Germinal center (tissue), 1 donor: ENCODE measurements at places on chromosomes 2 and 18.

GRCh38 chr2:202038471-202039277 lies 5.0 kb downstream of the FZD7 start:
- no peak for DNase-seq

DNA sequence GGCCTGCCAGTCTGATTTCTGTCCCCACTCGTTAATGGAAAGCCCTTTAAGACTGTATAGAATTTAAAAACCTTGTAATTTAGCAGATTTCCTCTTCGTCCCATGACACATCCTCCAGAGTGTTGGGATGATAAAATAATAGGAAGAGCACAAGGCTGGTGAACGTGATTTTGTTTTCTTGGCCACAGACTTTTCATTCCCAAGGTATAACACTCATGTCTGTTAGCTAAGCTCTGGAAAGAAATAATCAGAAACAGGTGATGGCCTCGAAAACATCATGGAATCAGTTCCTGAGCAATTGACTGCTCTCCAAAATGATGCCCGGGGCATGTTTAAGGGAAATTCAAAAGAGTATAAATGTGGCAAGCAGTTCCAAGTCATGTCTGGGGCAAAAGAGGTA lies 337.8 kb upstream of the TCF4 start:
- no peak for DNase-seq

- no peak for DNase-seq
Observed at GRCh38 chr2:64700133-64700809, 46.6 kb upstream of the SERTAD2 start.

GRCh38 chr18:42185486-42185885 lies 230.5 kb downstream of the PIK3C3 start:
- DNase-seq: no peak

DNA sequence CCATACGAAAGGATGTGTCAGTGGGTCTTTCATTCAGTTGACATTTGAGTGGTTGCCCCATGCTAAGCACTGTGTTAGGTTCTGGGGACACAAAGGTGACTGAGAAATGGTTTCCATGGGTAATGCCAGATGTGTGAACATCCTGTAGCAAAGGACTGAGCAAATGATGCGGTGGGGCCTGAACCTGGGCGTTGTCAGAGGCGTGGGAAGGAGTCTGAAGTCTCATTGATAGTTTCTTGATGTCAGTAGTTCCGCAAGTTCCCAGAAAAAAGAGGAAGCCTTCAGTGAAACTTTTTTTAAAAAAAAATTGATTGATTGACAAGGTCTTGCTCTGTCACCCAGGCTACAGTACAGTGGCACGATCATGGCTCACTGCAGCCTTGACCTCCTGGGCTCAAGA lies 56.9 kb downstream of the LIMS1 start:
- no peak for DNase-seq

- DNase-seq: no peak
Observed at GRCh38 chr2:199202964-199203363, 254.8 kb downstream of the SATB2 start.

- no peak for DNase-seq
Observed at GRCh38 chr18:6836331-6836730, 106.8 kb downstream of the ARHGAP28 start.

- DNase-seq: no peak
Observed at GRCh38 chr2:59734743-59735142, 818.7 kb downstream of the BCL11A start.

GRCh38 chr2:240777456-240778212 lies 42.4 kb downstream of the KIF1A start:
- DNase-seq: no peak

DNA sequence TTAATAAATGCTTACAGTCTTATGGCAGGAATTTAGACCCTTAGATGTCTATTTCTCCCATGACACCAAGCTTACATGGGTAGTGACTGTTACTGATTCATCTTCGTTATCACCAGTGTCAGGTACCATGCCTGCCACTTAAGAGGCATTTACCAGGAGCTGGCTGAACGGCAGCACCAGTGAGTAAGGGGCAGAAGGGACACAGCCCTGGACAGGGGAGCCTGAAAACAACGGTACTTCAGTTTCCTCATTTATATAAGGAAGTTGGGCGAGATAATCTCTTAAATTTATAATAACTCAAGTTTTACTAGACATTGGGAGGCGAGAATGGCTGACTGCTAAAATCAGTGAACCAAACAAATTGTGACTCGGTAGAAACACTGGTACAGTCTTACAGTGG lies 1.2 kb downstream of the COA5 start:
- DNase-seq: no peak

DNA sequence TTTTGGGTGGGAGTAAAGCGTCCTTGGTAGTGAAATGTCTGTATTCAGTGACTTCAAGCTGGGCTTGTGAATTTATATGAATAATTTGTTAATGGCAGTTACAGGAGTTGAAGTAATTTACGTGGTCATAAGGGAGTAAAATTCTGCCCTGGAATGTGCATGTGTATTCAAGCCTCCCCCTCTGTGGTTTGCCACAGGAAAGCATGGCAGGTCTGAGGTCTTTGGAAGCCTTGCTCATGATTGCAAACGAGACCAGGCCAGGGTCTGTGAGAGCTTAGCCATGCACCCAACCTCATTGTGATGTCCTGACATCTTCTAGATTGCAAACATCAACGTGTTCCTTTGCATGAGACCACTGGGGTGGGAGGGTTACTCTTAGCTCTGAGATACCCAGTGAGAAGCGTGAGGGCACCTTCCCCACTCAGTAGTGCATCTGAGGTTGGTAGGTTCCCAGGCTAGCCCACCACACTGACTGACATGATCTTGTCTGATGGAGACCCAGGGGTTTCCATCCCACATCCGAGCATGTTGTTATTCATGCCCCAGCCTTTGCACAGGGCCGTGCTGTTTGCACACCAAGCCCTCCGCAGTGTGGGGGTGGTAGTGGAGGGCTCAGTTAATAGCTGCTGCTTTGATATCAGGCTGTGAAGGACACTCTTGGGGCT lies 216.5 kb downstream of the KLHL29 start:
- no peak for DNase-seq

DNA sequence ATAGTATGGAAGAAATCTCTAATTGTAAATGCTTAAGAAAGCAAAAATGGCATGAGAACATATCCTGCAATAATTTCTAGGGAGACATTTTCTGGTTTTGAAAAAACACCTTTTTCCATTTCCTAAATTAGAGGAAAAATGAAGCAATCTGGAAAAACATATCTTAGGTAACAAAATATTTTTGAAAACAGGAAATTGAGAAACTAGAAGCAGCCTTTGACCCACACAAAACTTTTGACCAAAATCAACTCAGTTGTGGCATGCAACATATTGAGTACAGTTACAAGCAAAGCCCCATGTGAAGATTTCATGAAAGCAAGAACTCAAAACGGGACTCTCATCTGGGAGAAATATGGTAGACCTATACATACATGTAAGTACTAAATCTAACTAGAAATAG lies 28.6 kb upstream of the CHAC2 start:
- DNase-seq: no peak

DNA sequence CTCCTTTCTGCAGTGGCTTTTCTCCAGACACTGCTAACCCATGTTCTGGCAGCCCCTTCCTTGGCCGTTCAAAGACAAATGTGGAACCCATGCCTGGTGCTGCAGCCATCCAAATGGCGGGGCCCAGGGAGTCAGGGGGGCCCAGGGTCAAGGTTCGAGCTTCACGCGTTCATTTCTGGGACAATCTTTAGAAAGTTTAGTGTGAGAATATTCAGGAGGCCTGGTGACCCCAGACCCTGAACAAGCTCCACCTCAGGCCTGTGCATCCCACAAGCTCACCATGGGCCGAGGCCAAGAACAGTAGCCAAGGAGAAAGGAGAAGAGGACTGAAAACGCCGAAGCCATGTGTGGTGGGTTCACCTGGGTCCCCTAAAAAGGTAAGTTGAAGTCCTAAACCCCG lies 54.4 kb downstream of the ANKMY1 start:
- DNase-seq: no peak

- DNase-seq: no peak
Observed at GRCh38 chr2:214482728-214483127, 71.9 kb downstream of the VWC2L start.

- no peak for DNase-seq
Observed at GRCh38 chr2:149451417-149452165, 121.2 kb downstream of the LYPD6 start.

GRCh38 chr18:63290821-63291200 lies 28.8 kb downstream of the BCL2 start:
- no peak for DNase-seq

- no peak for DNase-seq
Observed at GRCh38 chr2:232369126-232369951, 9.2 kb upstream of the ALPP start.

- DNase-seq: no peak
Observed at GRCh38 chr18:57210107-57210715, 63.3 kb downstream of the BOD1L2 start.

DNA sequence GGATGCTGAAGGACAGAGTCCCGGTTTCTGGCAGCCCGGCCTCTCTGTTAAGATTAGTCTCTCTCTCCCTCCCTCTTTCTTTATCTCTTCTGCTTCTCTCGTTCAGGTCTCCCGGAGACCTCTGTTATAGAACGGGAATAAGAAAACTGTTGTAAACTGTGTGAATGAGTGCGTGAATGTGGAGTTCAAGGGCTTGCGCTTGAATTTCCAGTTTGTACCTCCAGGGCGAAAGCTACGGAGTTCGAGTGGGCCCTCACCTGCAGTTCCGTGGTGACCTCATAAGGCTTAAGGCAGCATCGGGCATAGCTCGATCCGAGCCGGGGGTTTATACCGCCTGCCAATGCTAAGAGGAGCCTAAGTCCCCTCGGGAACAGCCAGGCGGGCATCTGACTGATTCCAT lies 26.4 kb downstream of the SKA1 start:
- DNase-seq: no peak

DNA sequence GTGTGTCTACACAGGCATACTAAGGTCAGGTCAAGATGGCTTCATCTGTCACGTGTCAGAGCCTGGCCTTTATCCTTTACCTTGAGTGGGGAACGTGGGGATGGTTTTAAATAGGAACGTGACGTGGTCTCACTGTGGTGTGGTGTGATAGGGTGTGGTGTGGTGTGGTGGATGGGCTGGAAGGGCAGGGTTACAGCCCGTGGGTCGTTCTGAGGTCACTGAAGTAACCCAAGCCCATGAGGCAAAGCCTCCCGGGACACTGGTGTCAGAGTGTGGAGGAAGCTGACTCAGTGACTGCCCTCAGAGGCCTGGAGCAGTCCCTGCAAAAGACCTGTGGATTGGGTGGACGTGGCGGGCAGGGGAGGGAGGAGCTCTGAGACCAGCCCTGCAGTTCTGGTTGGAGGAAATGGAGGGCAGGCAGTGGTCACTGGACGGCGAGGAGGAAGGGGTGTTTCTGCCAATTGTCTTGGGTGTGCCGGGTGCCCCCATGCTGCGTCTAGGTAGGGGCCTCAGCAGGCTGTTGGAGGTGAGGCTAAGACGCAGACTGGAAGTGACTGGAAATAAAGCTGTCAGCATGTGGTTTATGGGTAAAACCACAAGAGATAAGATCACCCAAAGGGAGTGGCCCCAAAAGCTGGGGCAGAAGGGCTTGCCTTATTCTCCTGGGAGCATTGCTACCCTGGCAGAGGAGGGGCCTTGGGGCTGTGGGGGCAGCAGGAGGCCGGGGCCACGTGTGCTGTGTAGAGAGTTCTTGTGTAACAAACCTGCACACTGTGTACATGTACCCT lies 84.8 kb downstream of the SH3RF3 start:
- no peak for DNase-seq

DNA sequence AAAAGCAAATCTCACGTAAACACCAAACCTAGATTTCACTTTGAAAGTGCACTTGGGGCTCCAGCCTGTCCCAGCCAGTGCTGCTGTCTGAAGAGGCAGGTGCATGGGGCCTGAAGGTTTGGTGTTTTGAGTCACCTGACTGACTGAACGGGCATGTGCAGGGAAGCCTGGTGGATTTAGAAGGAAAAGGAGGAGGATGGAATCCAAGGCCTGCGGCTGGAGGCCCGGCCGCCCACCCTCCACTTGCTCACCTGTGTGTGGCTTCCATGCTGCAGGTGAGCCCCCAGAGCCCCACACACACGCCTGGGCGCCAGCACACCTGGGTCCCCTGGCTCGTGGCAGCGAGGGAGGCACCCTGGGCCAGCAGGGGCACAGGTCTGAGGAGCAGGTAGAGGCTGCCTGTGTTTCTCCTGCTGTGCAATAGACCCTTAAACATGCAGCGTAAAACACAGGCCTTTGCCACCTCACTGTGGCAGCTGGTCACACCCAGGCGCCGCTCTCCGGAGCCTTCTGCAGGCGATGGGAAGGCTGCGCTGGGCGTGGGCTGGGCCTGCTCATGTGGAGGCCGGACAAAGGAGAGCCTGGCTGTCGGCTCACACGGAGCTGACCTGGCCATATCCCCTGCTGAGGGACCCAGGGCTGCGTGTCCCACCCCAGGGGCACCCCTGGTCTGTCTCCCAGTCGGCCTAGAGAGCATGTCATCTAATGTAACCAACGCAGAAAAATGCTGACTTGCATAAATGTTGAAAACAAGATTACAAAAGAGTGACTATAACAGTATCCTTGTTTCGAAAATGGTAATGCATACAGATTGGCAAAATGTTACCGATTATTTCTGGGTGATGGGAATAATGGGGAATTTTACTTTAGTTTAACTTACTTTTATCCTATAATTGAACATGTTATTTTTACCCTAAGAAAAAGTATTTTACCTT lies 71.3 kb downstream of the TMEM18 start:
- no peak for DNase-seq

- DNase-seq: no peak
Observed at GRCh38 chr2:109720380-109721106, 73.6 kb upstream of the RGPD5 start.

DNA sequence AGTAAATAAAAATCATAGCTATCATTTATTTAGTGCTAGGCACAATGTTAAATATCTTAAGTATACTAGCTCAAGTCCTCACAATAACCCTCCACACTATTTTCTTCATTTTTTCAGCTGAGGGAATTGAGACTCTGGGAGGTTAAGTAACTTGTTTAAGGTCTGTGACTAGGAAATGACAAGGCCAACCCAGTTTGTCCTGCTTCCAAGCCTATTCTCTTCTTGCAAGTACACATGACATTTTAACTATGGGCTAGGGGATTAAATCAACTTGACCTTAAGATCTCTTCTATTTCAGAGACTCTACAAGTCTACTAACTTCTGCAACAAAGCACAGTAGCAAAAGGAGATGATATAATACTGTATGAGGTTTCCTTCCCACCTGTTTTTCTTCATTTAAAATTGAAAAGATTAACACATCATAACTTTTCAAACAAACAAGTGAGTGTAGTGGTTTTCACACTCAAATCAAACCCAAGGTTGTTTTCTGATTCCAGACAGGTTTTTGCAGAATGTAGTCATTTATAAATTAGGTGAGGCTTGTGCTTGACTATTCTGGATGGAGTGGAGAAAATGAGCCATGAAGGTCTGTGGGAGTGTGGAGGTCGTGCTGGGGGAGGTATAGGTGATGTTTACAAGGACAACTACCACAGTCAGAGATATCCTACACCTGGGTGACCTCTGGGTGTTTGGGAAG lies 57.0 kb downstream of the CD28 start:
- no peak for DNase-seq

DNA sequence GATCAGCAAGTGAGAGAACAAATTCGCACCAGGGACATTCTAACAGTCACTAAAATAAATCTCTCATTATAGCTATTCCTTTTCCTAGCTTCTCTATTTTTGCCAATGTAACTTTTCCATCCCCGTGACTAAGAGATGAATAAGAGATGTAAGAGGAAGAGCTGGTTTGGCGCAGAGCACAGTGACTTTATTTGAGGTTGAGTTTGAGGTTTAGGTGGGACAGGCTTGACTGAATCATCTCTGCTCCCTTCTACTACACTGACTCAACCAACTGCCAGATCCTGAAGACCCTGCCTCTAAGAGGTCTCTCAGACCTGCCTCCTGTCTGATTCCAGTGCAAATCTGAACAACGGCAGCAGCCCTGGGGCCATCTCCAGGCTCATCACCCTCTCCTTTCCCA lies 28.0 kb downstream of the RFX8 start:
- DNase-seq: no peak

GRCh38 chr18:72727776-72728175 lies 140.0 kb downstream of the NETO1 start:
- no peak for DNase-seq
